ENCODE measurements at places on chromosomes 11 and 22.

DNA sequence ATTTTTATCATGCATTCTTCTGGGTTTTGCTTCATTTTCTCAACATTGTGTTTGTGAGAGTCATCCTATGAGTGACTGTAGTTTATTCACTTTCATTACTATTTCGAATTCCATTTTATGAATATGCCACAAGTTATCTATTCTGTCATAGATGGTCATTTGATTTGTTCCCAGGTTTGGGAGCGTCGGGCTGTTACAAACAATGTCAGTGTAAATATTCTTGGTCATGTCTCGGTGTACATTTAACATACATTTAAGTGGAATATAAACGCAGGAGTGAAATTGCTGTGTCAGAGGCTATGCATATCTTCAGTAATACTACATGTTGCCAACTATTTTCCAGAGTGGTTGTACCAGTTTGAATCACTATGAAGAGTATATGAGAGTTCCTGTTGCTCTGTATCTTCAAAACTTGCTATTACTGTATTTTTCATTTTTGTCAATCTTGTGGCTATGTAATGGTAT is 2.4 kb downstream of the TRIM44 start:
- DNase-seq, result no peak

GRCh38 chr11:71995726-71996291 is 2.9 kb upstream of the IL18BP start:
- no peak for DNase-seq

DNA sequence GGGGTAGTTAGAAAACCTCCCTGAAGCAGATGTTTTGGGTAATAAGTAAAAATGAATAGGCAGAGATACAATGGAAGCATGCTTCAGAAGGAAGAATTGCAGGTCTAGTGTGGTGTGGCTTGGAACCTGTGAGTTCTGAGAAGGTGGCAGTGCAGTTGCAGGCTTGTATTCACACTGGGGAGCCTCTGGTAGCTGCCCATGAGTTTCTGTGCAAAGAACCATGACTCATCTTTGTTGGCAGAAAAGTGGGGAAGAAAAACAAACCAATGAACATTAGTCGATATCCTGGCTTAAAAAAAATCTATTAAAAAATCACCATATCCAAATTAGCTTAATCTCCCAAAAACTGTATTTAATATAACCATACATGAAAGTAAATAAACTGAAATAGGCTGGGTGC is 232.6 kb downstream of the FAT3 start:
- DNase-seq, result no peak

DNA sequence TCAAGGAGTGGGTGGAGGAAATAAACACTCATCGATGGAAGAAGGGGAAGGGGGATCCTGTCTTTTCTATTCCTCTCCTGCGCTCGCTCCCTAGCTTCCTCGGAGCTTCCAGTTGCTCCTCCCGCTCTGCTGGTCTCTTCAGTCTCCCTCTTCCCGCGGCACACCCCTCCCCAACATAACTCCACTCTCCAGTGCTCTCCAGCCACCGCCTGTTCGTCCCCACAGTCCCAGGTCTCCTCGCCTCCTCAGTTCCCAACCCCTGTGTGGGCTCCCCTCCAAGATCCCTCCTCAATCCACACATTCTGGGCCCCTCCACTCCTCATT is 438 bp downstream of the ZW10 start:
- no peak for DNase-seq

- DNase-seq, result peak; percentile 43
These were observed 87.4 kb downstream of the HIPK3 start for GRCh38 chr11:33344611-33345010.

DNA sequence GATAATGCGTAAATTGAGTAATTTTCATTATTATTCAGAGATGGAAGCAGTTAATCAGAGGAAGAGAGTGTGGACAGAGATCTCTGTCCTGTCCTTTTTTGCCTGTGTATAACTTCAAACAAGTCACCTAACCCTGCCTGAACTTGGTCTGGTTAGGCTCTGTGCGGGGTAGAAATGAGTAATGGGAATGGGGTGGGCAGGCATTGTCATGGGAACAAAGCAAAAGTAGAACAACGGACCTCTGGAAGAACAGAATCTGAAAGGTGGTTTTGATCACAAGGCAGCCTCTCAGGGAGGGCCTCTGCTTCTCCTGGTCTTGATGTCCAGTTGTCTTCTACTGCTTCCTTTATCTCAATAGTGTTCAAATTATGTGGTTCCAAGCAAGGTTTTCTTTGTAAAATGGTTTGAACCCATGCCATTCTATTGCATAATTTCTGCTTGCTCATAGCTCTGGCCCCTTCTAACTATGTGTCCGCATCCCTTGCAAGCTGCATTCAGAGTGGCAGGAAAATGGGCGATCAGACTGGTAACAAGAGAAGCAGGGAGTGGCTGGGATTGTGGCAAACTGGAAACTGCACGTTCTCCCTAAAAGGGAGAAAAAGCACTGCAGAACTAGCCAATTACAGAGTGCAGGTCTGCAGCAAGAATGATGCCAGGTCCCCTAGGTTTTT is 76.1 kb downstream of the PRR5L start:
- DNase-seq, result no peak

DNA sequence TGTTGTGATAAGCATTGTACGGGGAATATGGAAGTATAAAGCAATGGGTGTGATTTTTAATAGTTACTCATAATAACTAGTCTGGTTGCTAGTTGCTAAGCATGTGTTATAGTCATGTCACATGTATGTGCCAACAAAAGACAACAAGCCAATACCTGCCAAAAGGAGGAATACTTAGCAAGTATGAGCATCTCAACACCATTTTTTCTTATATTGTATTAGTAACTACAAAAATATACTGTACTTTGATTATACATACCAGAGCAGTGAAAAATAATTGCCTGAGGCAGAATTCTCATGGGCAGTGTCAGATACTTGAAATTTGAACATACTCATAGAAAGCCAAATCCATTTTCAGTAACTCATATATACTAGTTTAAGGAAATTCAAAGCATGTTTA is 62.4 kb upstream of the ALKBH3 start:
- no peak for DNase-seq

DNA sequence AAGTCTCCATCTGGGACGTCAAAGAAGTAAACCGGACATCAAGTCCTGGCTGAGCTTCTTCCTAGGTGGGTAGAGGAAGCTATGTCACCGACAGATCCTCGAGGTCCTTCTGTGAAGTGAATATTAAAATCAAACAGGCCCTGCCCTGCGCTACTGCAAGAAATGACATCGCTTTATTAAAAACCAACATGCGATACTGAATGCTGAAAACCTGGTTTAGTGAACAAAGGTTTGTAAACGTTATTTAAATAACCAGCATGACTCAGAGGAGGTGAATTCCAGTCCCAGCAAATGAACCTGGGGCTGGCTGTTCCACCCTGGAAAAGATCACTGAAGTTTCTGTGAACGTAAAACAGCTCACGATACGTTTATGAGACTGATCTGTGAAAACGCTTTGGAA is 645 bp downstream of the RTCB start:
- no peak for DNase-seq

DNA sequence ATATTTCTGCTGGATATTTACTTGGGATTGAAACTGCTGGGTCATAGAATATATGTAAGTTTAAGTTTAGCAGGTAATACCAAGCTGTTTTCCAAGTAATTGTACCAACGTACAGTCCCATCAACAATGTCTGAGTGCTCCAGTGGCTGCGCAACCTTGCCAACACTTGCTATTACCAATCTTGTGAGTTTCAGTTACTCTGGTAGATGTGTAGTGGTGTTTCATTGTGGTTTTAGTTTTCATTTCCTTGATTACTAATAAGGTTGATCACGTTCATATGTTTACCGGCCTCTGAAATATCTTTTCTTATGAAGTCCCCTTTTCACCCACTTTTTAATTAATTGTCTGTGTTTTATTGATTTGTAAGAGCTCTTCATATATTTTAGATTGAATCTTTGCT is 370.6 kb upstream of the CADM1 start:
- DNase-seq, result peak; percentile 15

- no peak for DNase-seq
These were observed 69.5 kb upstream of the HTATIP2 start for GRCh38 chr11:20293992-20294391.

DNA sequence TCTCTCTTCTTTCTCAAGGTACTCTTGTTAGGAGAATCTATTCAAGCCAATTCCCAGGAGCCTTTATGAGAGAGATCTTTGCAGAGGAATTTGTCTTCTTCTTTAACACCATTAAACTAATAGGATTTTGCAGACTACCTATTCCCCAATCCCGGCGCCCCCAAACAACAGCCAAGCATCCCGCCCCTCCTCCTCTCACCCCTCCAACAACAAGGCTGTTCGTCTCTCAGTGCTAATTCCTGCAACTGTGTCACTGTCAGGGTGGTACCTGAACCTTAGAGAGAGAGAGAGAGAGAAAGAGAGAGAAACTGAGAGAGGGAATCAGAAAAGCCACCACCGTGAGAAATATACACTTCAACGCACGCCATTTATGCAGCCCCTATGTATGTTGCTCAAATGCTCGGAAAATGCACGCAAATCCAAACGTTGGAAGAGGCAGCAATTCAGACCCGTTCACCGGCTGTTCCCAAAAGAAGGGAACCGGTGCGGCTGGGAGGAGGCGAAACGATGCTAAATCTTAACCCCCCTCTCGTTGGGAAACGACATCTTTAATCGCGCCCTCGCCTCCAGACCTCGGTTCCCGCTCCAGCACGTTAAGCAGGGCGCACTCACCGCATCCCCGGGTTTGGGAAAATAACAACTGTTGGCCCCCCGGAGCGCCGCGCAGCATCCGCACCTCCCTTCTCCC is 961 bp downstream of the KCNA4 start:
- DNase-seq, result no peak

GRCh38 chr11:12421386-12421785 is 44.0 kb downstream of the PARVA start:
- no peak for DNase-seq

- DNase-seq, result no peak
These were observed 521.0 kb downstream of the ETS1 start for GRCh38 chr11:128066399-128066798.

GRCh38 chr11:1896923-1897322 is 5.2 kb upstream of the PRR33 start:
- no peak for DNase-seq

- DNase-seq, result no peak
These were observed 37.6 kb downstream of the PITPNB start for GRCh38 chr22:27881421-27881820.

DNA sequence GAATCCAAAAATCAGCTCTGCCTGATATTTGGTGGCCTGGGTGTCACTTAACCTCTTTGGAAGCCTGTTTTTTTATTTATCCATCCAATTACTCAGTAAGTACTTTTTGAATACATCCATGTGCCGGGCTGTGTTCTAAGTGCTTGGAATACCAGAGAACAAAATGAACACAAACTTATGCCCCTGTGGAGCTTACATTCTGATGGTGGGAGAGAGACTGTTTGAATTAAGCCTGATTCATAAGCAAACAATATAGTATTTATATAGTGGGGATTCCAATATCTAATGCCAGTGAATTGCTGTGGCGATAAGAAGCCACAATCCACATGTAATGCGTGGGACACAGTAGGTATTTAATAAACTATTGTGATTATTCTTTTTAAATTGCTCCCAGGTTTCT is 19.4 kb downstream of the KCNJ5 start:
- no peak for DNase-seq

DNA sequence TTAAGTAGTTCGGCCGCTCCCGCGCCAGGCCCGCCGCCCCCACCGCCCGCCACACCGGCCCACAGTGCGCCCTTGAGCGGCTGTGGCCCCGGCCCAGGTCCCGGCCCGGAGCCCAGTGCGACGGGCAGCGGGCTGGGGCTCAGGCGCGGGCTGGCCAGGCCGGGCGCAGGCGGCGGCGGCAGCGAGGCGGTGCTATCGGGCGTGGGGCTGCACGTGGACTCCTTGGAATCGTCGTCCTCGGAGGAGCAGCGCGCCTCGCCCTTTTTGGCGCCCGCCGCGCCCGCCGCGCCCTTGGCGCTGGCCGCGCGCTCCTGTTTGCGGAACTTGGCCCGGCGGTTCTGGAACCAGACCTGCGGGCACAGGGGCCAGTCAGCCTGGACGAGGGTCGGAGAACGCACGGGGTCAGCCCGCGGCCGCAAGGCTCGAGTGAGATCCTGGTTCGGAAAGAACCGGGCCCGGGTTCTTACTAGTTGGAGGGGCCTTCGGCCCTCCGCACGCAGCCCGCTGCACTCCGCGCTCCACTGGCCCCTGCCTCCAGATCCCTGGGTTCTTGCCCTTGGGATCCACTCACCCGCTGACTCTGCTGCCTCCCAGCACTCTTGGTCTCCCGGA is 4.0 kb downstream of the PHOX2A start:
- no peak for DNase-seq

DNA sequence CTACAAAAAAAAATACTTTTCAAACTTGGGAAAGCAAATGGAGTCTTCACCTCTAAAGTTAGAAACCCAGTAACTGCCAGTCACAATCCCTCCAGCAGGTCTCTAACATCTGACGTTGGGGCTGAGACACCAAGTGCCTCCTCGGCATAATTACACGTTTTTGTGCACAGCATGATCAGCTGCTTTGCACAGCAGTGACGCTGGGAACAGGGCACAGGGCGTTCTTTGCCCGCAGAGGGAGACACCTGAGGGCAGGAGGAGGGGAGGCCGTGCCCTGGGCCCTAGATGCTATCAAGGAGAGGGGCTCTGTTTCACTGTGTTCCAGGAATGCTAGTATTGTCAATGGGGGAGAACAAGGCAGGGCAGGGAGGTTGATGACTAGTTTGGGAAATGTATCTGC is 120.1 kb downstream of the PARVA start:
- no peak for DNase-seq

DNA sequence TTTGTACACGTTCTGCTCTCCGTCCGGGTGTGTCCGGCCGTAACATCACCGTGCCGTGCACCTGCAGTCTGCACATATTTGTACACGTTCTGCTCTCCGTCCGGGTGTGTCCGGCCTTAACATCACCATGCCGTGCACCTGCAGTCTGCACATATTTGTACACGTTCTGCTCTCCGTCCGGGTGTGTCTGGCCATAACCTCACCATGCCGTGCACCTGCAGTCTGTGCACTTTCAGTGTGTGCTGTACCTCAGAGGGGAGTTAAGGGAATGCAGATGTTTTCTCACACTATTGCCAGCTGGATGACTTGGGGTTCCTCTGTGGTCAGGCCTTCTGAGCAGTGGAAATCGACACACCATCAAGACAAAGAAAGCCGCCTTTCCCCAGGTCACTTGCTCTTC is 4.2 kb downstream of the TTLL8 start:
- DNase-seq, result no peak

- DNase-seq, result no peak
These were observed 10.5 kb upstream of the CFAP300 start for GRCh38 chr11:102036757-102037156.

- no peak for DNase-seq
These were observed 1206.6 kb upstream of the RAG2 start for GRCh38 chr11:37804666-37805065.

All from PC-9 (cell line).